ENCODE measurements at places on chromosomes 6 and 20. TPM values are rescaled to one million over a fixed set of nuclear protein-coding genes. Genes with fewer than 3 reads are reported as not detected.

GRCh38 chr6:130620338-130620781, 206.8 kb upstream of the SMLR1 start:
- DNase-seq: no peak
- no peaks in the 10 kb centered on the region for H3K4me1 ChIP-seq
- H3K36me3 ChIP-seq: no peaks in the 10 kb centered on the region
- no peaks in the 10 kb centered on the region for H3K27me3 ChIP-seq
- H3K27ac ChIP-seq: no peak overlapping the region

GRCh38 chr20:10469599-10469998, 34.5 kb downstream of the SLX4IP start:
- H3K4me3 ChIP-seq: no peak overlapping the region
- H3K27me3 ChIP-seq: no peaks in the 10 kb centered on the region
- no peak overlapping the region for H3K27ac ChIP-seq
- peaks cover 5% of the 10 kb centered on the region for H3K4me1 ChIP-seq
- no peaks in the 10 kb centered on the region for H3K36me3 ChIP-seq

- H3K4me1 ChIP-seq: no peaks in the 10 kb centered on the region
- H3K27ac ChIP-seq: no peak overlapping the region
- no peaks in the 10 kb centered on the region for H3K27me3 ChIP-seq
- no peak overlapping the region for H3K4me3 ChIP-seq
- H3K36me3 ChIP-seq: no peaks in the 10 kb centered on the region
- no peak for DNase-seq
Observed at GRCh38 chr6:32819729-32820128, 2.9 kb upstream of the HLA-DOB start.

DNA sequence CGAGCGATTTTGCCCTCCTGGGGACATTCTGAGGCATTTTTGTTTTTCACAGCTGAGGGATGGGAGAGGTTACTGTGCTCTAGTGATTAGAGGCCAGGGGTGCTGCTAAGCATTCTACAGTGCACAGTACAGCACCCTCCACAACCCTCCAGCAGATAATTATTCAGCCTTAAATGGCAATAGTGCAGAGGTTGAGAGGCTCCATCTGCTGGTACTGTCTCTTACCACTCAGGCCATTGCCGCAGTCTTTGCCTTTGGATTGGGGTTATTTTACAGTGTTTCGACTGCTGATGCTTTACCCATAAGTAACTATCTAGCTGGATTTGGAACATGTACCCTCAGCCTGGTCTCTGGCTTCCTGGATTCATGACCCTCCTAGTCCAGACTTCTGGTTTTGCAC, 705.3 kb downstream of the KIF16B start:
- H3K27me3 ChIP-seq: no peaks in the 10 kb centered on the region
- H3K4me1 ChIP-seq: no peaks in the 10 kb centered on the region
- H3K36me3 ChIP-seq: no peaks in the 10 kb centered on the region
- H3K4me3 ChIP-seq: no peak overlapping the region
- no peak for DNase-seq
- H3K27ac ChIP-seq: no peak overlapping the region

DNA sequence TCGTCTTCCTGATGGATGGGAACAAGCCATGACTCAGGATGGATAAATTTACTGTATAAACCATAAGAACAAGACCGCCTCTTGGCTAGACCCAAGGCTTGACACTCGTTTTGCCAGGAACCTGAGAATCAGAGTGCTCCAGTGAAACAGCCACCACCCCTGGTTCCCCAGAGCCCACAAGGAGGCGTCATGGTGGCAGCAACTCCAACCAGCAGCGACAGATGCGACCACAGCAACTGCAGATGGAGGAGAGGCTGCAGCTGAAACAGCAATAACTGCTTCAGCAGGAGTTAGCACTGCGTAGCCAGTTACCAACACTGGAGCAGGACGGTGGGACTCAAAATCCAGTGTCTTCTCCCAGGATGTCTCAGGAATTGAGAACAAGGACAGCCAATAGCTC, 100.9 kb upstream of the SAMD5 start:
- no peak overlapping the region for H3K4me3 ChIP-seq
- no peaks in the 10 kb centered on the region for H3K27me3 ChIP-seq
- DNase-seq: no peak
- no peaks in the 10 kb centered on the region for H3K36me3 ChIP-seq
- no peaks in the 10 kb centered on the region for H3K4me1 ChIP-seq
- H3K27ac ChIP-seq: no peak overlapping the region

DNA sequence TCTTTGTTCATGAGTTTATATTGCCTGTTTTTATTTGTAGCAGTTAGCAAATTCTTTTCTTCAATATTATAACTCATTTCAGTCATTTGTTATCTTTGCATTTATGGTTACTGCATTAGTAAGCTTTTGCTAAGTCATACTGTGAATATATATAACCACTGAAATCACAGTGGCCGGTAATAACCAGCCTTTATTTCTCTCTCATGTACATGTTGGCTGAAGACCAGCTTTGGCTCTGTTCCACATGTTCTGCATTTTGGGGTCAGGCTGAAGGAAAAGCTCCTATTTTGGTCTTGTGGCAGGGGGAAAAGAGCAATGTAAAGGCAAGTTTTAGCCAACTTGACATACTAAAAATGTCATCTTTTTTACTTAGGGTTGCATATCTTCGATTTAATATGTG, 276.3 kb downstream of the BCKDHB start:
- no peaks in the 10 kb centered on the region for H3K4me1 ChIP-seq
- H3K27ac ChIP-seq: no peak overlapping the region
- H3K4me3 ChIP-seq: no peak overlapping the region
- H3K27me3 ChIP-seq: no peaks in the 10 kb centered on the region

Gene ITPR3
- 36.7 TPM for polyA plus RNA-seq

Gene LAMA2
- polyA plus RNA-seq: 5.2 TPM

Gene NKX2-4
- polyA plus RNA-seq: not detected

Data from lung (tissue), 17 donors.